Epithelial cell of proximal tubule (primary cell): ENCODE measurements at places on chromosomes 6 and 20.

- no peak for DNase-seq
Measured at GRCh38 chr6:3575166-3575565, 118.3 kb upstream of the SLC22A23 start.

DNA sequence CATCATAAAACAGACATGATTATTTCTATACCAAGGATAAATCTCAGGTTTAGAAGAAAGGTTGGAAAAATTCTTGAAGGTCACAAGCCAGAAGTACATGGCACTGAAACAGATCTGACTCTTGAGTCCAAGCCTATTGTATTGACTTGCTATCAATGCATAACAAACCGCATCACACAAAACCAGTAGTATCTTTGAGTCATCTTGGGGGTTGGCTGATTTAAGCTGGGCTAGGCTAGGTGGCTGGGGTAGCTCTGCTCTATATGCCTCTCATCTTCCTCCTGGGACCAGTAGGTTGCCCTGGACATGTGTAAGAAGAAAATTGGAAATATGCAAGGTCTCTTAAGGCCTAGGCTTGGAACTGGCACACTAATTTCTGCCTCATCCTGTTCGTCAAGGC, 37.0 kb upstream of the RAB23 start:
- DNase-seq = no peak

DNA sequence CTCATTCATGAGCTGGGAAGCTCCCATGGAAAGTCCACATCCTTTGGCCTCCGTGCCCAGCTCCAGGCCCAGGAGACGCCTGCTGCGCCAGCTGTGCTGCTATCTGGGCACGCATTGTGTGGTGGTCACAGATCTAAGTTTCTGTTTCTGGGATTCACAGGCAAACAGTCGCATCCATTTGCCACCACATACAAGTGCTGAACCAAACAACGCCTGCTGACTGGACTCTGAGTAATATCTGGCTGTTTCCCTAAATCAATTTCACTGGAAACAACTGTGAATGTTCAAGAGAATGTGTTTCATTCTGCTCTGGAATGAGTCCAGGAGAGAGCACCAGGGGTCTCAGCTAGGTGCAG, 45.5 kb downstream of the IRF4 start:
- DNase-seq = no peak

DNA sequence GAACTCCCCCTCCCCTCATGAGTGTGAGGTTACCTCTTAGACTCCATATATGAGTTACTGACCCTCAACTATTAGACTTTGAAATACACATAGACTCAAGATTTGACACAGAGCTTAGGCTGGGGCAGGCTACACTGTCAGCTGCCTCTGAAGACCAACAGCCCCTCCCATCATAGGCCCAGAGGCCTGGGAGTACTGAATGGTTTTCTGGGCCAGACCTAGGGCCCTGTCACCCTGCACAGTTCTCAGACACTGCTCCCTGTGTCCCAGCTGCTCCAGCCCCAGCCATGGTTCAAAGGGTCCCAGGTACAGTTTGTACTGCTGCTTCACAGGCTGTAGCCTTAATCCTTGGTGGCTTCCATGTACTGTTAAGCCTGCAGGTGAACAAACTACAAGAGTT, 132.1 kb upstream of the MOCS1 start:
- no peak for DNase-seq

DNA sequence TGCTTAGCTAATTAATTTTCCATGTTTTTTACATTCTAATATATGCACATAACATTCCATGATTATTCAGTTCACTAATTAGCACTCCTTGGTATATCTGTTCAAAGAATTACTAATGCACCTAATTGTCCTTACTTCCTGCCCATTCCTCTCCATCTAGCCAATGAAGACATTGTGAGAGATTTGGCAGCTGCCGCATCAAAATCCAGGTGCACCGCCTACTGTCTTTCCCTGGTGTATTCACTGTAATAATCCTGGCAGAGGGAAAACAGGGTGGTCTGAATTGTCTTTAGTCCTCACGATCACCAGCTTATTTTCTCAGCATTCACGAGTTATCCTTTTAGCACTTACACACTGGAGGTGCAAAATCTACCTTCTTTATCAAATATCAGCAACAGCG, 61.0 kb upstream of the SCGN start:
- DNase-seq = no peak

DNA sequence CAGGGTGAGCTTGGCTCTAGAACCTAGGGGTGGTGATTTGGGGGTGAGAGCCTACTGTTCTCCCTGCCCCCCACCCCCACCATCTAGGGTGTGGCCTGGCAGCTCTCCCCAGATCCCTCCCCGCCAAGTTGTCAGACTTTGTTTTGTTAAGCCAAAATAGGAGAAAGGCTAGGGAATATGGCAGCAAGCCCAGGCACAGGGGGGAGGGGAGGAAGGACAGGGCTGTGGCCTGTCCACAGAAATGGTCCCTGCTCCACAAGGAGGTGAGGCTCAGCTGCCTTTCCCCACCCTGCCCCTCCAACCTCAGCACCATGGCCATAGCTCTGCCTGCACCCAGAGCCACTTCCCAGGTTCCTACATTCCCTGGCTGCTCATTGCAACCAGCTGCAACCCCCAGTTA, 17.2 kb downstream of the SCUBE3 start:
- no peak for DNase-seq
